ENCODE measurements at places on chromosomes 7 and 10.

DNA sequence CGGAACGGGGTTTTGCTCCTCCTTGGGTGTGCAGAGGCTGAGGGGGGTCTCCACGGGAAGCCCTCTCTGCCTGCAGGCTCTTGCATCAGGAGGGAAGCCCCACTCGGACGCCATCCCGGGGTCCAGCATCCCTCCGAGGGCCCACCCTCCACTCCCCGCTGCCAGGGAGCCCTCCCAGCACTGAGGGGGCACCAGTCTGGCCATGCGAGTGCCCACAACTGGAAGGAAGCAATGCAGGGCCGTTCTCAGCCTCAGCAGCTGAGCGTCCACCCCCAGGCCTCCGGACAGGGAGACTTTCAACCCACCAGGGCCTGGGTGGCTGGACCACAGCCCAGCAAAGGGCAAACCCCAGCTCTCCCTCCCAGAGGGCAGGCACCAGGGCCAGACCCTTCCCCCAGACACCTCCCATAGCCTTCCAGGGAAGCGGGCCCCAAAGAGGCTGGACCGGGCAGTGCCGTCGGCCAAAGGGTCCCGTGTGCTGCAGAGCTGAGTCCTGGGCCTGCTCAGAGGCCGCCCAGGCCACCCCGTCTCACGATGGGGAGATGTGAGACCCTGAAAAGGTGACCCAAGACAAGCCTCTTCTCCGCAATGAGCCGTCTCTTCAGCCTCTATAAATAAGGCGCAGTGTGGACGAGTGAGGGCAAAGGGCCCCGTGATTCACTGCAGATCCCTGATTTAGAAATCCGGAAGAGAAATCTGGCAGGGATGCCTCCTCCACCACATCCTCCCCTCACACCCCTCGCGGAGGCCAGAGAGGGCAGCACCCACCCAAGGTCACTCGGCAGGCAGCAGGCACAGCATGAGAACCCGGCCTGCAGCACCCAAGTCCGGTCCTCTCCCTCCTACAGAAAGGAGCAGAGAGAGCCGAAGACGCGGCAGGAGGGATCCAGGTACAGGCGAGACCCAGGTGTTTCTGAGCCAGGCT, 81.9 kb upstream of the DNAAF5 start:
- no peak for DNase-seq

DNA sequence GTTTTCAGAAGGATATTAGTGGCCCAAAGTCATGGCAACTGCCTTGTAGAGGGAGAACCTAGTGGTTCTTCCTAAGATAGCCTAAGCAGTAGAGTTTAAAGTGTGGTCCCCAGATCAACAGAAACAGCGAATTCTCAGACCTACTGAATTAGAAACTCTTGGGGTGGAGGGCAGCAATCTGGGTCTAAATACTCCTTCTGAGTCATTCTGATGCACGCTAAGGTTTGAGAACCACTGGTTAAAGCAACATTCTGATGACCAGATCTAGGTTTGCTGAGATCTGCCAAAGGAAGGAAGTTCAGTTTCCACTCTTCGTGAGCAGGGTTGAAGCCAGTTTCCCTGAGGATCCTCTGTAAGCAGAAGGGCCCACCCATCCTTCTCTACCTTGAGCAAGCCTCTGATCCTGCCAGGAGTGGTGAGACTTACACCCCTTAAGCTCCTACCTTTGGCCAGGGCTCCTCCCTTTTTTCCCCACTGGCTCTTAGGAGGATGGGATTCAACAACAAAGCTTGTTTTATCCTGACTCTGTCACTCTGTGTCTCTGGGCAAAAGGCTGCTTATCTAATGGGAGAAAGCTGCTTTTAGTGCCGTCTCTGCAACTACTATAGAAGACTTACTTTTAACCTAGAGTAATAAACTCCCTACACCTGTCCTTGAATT, 26.8 kb upstream of the TRUB1 start:
- no peak for DNase-seq

DNA sequence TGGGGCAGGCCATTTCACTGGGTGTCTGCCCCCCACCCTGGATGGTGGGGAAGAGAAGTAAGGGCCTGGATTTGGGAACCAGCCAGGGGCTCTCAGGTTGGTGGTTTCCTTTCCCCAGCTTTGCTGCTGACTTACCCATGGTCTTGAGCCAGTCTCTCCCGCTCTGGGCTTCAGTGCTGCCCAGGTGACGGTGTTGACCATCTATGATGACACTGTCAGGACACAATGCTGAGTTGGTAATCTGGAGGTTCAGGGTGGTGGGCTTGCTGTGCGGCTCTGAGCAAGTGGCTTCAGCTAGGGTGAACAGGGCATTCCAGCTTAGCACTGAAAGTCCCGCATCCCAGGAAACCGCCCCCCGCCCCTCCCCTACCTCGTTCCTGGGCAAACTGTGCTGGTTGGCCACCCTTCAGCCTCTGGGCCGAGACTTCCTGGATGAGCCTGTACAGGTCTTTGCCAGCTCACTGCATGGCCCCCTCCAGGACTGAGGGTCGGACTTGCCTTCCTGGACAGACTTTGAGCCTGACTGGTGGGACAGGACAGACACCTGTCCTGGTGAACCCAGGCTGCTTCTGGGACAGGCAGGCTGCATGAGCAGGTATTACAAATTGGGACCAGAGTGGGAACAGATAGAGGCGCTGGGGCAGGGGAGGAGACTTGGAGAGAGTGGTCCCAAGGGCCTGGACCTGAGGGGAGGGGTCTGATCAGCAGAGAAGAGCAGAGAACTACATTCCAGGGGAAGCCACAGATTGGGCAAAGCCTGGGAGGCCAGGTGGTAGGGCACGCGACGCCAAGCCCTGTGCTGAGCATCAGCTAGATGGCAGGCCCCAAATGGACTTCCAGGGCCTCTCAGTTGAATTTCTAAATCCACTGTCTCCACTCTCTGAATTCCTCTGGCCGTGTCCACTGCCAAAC, 19.9 kb upstream of the ZMIZ1 start:
- no peak for DNase-seq

- no peak for DNase-seq
Measured at GRCh38 chr10:122293961-122294380, 22.9 kb downstream of the BTBD16 start.

DNA sequence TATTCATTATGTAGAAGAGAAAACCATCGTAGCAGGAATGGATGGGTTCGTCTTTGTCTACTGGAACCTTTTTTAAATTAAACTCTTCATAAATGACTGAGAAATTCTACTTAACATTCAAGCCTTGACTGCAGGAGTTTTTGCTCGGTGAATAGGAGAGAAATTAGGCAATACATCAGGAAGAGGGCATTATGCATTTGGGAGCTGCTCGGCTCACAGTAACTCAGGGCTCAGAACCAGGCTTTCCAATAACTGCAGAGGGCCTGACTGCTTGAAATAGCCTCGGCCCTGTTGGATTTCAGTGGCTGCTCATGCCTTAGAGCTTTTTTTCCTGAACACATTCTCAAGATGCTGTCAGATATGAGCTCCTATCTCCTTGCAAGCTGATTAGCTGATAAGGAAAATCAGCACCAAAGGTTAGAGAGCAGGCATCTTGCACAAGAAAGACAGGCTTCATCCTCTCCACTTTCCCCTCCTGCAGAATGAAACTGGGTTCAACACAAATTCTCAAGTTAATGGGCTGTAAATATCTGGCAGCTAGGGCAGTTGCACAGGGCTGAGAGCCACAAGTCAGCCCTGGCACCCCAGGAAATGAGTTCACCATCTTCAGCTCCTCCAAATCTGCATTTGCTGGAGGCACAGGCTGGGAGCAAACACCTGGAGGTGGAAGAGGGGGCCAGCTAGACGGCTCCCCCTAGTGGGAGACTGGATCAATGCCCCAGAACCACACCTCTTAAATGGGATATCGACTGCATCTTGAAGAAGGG, 24.3 kb downstream of the TECTB start:
- no peak for DNase-seq

- no peak for DNase-seq
Measured at GRCh38 chr7:90777041-90777440, 180.9 kb downstream of the CDK14 start.

GRCh38 chr7:105002-105401, 87.4 kb upstream of the FAM20C start:
- DNase-seq = no peak

DNA sequence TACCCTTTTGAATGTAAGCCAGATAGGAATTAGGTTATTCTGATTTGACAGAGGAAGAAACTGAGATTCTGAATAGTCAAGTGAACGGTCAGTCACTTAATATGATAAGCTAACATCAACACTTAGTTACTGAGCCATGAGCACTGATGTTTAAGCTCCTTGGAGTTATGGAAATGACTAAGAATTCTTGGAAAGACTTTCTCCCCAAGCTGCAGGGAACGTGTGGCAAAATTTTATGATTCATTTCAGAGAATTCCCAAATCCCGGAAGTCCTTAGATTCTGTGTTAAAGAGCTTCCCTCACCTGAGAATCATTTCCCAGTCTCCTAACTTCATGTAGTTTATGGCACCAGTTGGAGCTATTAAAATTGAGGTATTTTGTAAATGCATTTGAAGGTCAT, 330.9 kb downstream of the XPNPEP1 start:
- no peak for DNase-seq

GRCh38 chr10:25849988-25850387, 84.0 kb upstream of the MYO3A start:
- no peak for DNase-seq

- no peak for DNase-seq
Measured at GRCh38 chr10:114245121-114245791, 6.2 kb downstream of the VWA2 start.

DNA sequence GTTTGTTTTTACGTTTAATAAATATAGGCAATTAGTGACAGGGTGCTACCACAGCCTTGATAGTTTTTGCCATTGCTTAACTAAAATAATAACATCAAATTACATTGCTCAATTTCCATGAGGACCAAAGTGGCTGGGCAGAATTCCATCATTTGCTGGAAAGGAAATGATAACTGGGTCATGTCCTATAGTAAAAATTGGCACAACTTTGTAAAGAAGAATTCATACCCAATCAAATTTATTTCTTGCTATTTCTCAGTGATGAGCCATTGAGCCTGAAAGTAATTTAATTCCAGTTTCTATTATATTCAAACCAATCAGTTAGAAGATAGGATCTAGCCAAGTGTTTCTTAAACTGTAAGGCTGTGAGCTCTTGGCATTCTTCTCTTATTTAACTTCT, 102.2 kb upstream of the CTTNBP2 start:
- no peak for DNase-seq

DNA sequence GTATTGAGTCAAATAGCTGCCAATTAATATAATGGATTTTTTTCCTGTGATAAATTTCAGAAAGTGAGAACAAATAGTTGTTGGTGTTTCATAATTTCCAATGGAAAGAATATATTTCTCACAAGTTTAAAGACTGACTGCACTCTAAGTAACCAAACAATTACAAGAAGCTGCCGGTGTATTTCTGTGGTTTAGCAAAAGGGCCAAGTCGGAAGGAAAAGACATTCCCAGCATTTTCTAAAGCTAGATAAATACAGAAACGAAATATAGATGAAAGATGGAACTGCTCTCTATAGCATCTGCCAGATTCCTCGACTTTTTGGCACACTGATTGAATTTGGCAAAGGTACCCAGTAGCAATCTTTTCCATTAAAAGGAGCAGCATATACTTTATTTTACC, 92.7 kb upstream of the MKX start:
- DNase-seq = no peak

DNA sequence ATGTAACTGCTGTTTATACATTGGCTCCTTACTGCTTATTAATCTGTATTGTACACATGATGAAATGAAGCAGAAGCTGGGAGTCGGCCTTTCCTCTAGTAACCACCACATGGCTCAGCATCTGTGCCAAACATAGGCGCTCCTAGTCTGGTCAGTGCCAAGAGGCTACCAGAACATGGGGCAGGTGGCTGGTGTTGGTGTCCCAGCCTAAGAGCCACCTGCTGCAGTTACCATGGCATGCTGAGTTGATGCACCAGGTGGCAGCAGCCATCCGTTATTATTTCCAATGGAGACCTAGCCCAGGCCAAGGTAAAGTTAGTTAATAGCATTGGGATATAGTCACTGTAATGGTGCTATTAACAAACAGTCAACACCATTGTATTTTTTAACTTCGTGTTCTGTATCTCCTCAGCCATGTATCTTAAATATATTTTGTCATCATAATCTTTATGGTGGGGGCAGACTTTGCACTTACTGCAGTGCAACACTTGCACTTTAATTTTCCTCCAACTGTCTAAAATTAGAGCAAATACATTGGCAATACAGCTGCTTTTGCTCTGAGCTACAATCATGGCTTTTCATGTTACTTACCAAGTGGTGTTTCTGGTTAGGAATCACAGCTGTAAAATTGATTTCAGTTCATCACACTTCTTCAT, 33.1 kb downstream of the HBP1 start:
- DNase-seq = no peak

DNA sequence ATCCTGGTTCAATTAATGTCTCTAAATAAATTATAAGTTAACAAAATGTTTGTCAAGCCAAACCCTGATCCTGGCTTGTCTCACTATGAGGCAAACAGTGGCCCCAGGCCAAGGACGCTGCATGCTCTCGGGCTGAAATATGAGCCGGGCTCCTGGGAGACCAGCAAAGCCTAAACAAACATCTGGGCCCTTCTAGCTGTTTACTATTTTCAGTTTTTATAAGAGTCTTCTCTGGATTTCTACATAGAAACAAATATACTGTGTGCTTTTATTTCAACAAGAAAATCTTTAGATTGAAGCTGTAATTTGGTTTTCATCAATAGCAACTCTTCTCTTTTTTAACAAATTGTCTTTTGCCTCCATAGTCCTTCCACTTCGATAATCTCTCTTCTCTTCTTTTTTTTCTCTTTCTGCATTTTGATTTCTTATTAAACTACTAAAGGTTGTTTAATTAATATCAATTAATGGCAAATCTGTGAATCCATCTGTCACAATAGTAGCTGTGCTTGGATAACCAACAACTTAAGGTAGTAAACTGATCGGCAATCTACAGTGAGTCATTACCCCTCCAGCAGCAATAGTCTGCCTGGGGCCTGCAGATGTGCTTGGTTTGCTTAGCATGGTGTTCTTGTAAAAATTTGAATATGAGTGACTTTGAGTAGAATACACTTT, 83.3 kb upstream of the DNAJC1 start:
- DNase-seq = no peak

DNA sequence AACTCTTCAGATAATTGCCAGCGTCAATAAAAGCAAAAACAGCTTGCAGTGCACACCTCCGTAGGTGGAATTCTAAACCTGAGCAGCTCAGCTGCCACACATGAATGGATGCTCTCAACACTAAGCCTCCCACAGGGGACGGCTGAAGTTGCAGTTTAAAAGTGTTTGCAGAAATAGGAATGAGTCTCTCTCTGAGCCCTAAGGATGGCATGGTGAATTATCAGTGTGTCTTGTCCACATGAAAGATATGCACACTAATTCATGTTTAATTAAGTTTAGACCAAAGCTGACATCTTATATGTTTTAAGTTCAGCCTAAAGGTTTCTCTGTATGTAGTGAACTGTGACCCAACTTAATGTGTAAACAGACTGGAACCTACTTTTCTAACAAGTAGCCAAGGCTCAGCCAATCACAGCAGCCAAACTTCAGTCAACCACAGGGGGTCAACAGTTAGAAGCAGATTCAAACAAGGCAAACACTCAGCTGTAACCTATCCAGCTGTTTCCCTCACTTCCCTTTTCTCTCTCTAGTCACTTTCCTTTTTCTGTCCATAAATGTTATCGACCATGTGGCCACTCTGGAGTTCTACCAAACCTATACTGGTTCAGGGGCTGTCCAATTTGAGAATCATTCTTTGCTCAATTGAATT, 38.1 kb downstream of the CTTNBP2 start:
- DNase-seq = no peak

Data from GOT3 (cell line).